Motor neuron (in vitro differentiated cells): ENCODE measurements at places on chromosomes 4 and X. TPM values are rescaled to one million over a fixed set of nuclear protein-coding genes. Genes with fewer than 3 reads are reported as not detected.

Gene F8A2
- total RNA-seq: not detected in 2 replicates

Gene MPP1
- total RNA-seq: 9.4 and 12.3 TPM in 2 replicates

Gene QRFPR
- not detected in 2 replicates for total RNA-seq

Gene ARHGAP4
- 0.54 TPM in 1 of 2 replicates, not detected in the other for total RNA-seq

Gene TEX13B
- 0.29 TPM in 1 of 2 replicates, not detected in the other for total RNA-seq

Gene MAGEA1
- 0.14 TPM in 1 of 2 replicates, not detected in the other for total RNA-seq

Gene NLGN4X
- total RNA-seq: 4.7 and 8.7 TPM in 2 replicates

Gene MAGEA2
- 2.4 and 3.2 TPM in 2 replicates for total RNA-seq

Gene VCX3A
- total RNA-seq: not detected in 2 replicates

Gene DCAF8L2
- total RNA-seq: 0.05 and 0.44 TPM in 2 replicates

Gene SASH3
- total RNA-seq: 0.24 TPM in 2 replicates

Gene FHDC1
- 12.2 and 13.6 TPM in 2 replicates for total RNA-seq

Gene UNC5C
- total RNA-seq: 3.4 and 4.4 TPM in 2 replicates

Gene ARMCX2
- total RNA-seq: 53.1 and 59.0 TPM in 2 replicates

Gene SPACA5
- total RNA-seq: not detected in 2 replicates

Gene NPNT
- 1.4 and 1.7 TPM in 2 replicates for total RNA-seq

Gene UGT2A1
- total RNA-seq: not detected in 2 replicates

Gene APOO
- total RNA-seq: 21.4 and 26.1 TPM in 2 replicates

Gene ZNF182
- 5.0 and 6.4 TPM in 2 replicates for total RNA-seq

Gene XK
- 2.3 and 2.4 TPM in 2 replicates for total RNA-seq

Gene ADH1A
- total RNA-seq: 0.92 and 1.00 TPM in 2 replicates

Gene GUCY1B1
- 22.7 and 26.1 TPM in 2 replicates for total RNA-seq
